ENCODE measurements at places on chromosomes 6 and 20.

DNA sequence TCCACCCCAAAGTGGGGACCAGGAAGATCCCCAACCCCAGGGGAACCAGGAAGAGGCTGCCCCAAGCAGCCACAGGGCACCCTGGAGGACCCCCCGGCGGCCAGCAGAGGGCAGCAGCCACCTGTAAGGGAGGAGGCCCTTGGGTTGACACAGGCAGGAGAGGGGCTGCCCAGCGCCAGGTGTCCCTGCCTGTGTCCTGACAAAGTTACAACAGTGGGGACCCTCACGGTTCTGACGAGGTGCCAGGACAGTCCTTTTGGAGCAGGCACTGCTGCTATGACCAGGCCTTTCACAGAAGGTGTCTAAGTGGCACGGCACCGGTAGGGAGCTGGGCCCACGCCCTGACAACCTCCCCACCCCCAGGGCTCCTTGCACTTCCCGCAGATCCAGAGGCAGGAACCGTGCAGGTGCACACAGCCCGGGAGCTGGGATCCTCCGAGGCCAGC, 176.7 kb downstream of the BMP7 start:
- peak; percentile 53 for DNase-seq

DNA sequence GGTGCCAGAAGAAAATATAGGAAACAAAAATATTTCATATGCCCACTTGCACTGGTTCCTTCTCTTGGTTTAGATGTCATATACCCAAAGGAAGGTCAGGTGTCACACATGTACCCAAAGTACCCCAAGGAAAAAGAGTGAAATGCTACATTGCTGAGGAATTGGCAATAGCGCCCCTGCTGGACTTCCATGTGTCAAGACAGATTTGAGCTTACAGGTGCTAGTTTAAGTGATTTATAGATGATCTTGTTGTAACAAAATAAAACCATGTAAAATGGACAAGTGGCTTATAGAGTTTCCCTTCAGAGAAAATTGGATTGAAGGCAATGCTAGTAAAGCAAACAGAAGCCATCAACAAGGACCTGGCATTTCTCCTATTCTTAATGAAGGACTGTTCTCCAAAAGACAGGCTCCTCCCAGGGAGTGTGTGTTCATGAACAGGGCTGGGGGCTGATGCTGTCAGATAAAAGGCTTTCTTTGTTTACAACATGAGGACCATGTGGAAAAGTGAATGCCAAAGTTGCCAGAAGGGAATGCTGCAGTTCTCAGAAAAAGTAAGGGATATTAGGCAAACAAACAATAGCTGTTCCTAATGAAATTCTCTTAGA, 64.3 kb upstream of the PAK5 start:
- DNase-seq: no peak

DNA sequence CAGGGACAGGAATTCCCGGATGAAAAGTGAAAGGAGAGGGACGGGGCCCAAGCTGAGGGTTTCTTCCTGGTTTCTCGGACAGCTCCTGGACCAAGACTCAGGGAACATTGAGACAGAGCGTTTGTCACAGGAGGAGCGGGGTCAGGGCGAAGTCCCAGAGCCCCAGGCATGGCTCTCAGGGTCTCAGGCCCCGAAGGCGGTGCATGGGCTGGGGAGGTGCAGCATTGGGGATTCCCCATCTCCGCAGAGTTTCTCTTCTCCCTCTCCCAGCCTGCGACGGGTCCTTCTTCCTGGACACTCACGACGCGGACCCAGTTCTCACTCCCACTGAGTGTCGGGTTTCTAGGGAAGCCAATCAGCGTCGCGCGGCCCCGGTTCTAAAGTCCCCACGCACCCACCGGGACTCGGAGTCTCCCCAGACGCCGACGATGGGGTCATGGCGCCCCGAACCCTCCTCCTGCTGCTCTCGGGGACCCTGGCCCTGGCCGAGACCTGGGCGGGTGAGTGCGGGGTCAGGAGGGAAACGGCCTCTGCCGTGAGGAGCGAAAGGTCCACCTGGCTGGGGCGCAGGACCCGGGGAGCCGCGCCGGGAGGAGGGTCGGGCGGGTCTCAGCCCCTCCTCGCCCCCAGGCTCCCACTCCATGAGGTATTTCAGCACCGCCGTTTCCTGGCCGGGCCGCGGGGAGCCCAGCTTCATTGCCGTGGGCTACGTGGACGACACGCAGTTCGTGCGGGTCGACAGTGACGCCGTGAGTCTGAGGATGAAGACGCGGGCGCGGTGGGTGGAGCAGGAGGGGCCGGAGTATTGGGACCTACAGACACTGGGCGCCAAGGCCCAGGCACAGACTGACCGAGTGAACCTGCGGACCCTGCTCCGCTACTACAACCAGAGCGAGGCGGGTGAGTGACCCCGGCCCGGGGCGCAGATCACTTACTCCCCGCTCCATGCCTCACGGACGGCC, 54.6 kb upstream of the POLR1H start:
- DNase-seq: no peak

GRCh38 chr6:16184551-16184950, 53.8 kb upstream of the GMPR start:
- DNase-seq: no peak

- DNase-seq: no peak
Observed at GRCh38 chr20:33654680-33655161, 7.4 kb upstream of the C20orf144 start.

- DNase-seq: peak; percentile 30
Observed at GRCh38 chr6:14211562-14211942, 94.0 kb downstream of the CD83 start.

DNA sequence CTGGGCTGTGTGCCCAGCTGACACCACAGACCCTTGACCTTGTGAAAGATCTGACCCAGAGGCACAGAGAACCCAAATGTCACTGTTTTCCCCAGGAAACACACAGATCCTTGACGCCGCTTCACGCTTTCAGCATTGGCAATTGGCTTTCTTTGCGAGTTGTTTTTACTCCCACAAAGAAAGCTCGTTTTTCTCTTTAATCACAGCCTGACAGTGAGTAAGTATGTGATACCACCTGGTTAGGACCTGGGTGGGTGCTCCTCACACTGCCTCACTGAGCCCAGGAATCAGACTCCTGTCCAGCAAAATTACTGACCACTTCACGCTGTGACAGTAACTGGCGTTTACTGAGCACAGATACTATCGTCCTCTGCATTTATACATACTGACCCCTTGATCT, 13.0 kb downstream of the RPL10A start:
- DNase-seq: no peak

GRCh38 chr6:33082702-33083101, 6.9 kb downstream of the HLA-DPB1 start:
- DNase-seq: no peak

- DNase-seq: no peak
Observed at GRCh38 chr20:22429175-22430153, 154.9 kb downstream of the FOXA2 start.

GRCh38 chr6:89862273-89862672, 32.0 kb upstream of the GJA10 start:
- no peak for DNase-seq

DNA sequence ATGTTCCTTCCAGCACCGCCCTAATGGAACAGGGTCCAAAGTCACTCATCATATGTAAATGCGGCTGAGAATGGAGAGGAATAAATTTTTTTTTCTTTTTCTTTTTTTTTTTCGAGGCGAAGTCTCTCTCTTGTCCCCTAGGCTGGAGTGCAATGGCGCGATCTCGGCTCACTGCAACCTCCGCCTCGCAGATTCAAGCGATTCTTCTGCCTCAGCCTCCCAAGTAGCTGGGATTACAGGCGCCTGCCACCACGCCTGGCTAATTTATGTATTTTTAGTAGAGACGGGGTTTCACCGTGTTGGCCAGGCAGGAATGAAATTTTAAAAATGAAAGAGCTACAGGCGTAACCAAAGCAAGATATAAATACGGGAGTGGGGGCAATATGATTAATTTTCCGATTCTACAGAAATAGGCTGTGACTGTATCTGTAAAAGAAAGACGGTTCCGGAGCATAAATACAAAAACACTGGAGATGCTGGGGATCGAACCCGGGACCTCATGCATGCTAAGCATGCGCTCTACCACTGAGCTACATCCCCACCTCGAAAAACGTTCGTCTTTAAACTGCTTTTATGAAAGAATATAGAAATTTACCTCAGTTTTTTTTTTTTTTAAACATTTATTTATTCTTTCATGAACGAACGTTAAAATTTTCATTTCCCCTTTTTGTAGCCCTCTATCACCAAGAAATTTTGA, 132.2 kb downstream of the GPX5 start:
- DNase-seq: peak; percentile 48

DNA sequence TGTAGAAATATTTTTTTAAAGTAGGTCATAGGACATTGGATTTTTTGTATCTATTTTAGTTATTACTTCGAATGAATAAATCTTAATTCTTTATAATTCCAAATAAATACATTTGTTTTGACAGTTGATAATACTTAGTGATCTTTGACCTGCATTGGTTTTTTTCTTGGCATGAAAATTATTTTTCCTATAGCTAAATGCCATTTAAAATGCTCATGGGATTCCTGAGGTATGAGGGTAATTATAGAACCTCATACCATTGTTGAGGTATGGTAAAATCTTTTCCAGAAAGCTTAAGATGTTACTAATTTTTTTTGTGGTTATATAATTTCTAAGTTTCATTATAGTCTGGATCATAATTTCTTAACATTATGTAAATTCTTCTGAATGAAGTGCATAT, 8.3 kb downstream of the PM20D2 start:
- DNase-seq: no peak

GRCh38 chr6:131744432-131745287, 33.8 kb upstream of the CTAGE9 start:
- DNase-seq: no peak

DNA sequence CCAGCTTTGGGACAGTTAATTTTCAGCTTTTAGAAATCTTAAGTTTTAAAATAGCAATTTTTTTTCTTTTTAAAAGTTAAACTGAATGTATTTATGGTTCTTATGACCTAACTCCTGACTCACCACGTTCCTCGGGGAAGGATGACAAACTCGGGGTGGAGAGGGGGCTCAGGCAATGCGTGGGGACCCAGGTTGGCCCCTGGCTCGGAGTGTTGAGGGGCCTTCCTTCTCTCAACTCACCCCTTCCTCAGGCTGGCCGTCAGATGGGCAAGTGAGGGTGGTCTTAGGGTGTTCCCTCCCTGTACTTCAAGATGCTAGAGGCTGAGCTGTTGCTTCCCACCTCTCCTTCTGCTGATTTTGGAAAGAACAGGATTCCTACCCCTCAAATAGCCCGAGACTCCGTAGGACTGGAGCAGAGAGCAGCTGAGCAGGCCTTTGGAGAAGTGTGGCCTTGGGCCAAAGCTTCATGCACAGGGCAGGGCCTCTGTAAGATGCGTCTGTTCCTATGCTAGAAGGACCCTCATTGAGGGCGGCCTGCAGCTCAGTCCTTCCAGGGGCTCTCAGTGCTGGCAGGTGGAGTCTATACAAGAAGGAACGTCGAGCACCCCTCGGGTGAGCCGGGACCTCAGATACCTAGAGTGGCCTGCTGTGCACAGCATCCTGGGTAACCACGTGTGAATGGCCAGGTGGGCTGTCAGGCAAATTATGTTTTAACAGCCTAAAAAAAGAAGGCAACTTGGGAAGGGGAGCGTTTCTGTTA, 79.3 kb downstream of the TCP11 start:
- DNase-seq: no peak

DNA sequence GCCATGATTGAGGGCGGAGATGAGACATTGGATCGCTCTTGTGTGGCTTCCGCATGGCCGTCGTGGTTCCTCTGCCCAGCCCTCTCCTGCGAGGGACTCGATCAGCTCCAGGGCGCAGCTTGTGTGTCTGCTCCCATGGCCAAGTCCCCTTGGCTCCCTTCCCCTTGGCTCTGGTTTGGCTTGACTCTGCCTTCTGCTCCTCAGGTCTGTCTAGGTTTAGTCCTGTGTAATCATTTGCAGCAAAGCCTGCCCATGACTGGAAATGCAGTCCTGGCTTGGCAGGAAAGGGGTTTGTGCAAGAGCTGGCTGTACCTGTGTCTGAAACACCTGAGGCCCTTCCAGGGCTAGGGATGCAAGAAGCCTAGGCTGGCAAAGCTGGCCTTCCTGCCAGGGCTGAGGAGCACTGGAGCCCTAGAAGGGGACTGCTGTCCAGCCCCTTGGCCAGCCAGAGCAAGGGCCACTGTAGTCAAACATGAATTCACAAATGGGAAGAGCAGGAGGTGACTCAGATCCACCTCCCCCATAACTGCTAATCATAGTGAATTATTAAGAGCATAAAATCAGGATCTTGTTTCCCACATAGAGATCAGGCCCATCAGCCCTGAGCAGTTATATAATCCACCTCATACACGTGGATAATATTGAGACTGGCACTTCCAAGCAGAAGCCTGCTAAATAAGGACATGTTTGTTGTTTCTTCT, 196.8 kb downstream of the FARS2 start:
- no peak for DNase-seq

DNA sequence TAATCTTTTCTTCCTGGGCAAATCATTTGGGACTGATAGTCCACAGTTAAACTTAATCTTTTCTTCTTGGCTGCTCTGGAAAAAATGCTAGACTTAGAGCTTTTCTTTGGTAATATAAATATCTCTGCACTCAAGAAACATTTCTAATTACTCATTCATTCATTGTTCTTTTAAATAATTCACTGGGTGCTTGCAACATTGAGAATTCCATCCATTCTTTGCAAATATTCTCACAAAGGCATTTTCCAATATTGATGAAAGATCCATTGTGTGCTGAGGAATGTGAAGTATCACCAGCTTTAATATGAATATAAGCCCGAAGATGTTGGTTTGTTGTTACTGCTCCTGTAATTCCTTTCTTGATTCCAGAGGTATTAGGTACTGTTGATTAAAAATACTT, 38.4 kb downstream of the AKAP7 start:
- DNase-seq: no peak

DNA sequence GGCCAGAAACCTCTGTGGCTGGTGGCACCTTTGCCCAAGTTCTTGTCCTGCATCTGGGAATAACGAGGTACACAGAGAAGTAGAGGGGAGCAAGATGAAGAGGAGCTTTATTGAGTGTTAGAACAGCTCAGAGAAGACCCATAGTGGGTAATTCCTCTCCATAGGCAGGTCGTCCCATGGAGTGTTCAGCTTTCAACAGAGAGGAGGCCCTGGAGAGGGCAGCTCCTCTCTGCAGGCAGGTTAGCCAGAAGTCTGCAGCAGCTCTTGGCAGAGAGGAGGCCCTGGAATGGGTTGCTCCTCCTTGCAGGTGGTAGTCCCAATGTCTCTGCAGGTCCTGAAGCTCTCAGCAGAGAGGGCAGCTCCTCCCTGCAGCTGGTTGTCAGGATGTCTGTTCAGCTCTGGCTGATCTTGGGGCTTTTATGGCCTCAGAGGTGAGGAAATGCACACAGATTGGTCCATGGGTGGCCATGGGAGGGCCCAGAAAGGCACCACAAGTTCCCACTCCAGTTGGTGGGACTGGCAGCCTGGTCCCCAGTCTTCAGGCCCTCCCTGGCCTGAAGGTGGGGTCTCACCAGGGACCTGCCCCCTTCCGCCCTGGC, 89.0 kb downstream of the IPCEF1 start:
- DNase-seq: no peak

- DNase-seq: no peak
Observed at GRCh38 chr6:160227769-160228161, 30.9 kb downstream of the SLC22A2 start.
